ENCODE measurements at places on chromosomes 2 and 18.

GRCh38 chr18:36711014-36711725 lies 117.6 kb downstream of the TPGS2 start:
- no peak for DNase-seq

DNA sequence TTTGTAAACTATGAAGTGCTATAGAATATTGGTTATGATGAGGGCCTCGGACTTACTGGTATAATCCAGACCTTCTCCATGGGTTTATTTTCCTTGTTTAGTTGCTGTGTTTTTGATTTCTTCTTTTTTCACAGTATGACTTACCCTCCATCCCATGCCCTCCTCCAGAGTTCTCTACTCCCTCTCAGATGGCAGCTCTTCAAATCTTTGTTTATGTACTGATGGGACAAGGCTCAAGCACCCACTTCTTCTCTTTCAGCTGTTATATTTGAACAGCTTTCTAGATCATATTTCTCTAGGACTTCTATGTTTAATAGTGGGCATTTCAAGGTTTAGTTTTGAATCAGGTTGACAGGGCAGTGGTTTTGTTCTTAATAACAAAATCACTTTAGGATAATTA lies 43.9 kb downstream of the CLIP4 start:
- peak; percentile 74 for DNase-seq

GRCh38 chr2:157345647-157346389 lies 20.2 kb upstream of the ERMN start:
- DNase-seq = no peak

GRCh38 chr18:58303363-58303762 lies 259.3 kb downstream of the NEDD4L start:
- no peak for DNase-seq

- DNase-seq = no peak
Measured at GRCh38 chr18:77065221-77065981, 67.2 kb downstream of the MBP start.

GRCh38 chr18:23735021-23735464 lies 45.8 kb downstream of the LAMA3 start:
- peak; percentile 68 for DNase-seq

- DNase-seq = no peak
Measured at GRCh38 chr2:16092861-16093638, 152.7 kb downstream of the MYCN start.

- no peak for DNase-seq
Measured at GRCh38 chr2:216344206-216344949, 27.9 kb downstream of the MARCHF4 start.

GRCh38 chr2:30514134-30514847 lies 67.2 kb downstream of the LCLAT1 start:
- DNase-seq = peak; percentile 66

DNA sequence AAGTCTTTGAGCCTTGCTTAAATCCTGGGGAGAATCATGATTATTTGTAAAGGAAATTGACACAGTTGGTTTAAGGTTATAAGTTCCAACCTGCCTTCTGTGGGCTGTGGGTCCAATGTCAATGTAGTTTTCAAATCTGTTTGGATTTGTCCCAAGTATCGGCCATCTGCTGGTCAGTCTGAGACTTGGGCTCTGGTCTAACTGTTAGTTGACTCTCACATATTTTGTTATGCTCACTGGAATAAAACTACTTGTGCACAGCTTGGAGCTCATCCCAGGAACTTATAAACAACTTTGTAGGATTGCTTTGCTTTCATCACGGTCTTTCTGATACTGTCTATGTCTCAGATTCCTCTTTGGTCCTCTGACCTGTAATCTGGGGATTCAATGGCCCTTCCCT lies 1026.2 kb upstream of the ZEB2 start:
- no peak for DNase-seq

DNA sequence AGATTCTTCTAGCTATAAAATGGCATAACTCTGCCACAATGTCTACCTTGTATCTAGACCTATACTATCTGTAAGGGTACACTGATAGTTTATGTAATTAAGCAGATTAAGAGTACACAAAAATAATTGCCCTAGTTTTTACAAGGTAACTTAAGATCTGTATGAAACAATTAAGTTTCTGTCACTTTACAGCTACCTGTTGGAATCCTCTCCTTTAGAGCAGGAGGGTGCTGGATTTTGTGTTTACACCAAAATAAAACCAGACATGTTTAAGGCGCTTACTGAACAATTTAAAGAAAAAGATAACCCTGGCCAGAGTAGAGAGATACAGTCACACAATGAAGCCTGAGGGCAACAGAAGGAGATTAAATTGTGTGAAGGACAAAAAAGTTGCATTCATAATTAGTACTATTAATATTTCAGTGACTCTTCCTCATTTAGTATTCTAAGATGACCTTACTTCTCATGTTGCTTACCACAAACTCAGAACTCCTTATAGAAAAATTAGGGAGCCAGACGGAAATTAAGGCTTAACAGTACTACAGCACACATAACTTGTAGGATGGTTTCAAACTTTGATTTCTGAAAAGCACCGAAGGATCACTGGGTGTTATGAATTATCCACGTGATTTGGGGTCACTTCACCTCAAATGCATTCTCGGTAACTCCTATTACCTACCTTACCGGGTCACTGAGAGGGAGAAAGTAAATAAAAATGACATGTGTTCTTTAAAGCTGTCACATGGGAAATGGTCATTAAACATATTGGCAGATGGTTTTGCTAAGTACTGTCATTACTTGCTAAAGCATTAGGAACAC lies 1.0 kb downstream of the DARS1 start:
- DNase-seq = no peak

DNA sequence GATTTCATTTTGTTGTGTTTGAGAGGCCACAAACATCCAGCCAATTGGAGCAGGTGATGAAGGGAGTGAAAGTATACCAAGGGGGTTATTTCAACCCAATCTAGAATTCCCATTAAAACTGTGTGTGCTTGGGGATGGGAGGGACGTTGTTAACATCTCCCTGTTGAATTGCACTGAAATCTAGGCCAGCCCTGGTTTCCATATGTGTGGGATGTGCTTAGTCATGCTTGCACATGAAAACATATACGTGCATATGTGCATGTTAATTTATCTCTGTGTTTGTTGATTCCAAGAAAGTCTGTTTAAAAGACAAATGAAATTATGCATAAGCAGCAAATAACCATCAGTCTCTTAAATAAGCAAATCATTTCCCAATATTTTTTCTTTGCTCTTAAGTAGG lies 5.6 kb downstream of the CELF4 start:
- DNase-seq = no peak

GRCh38 chr2:88125924-88126771 lies 1.7 kb downstream of the FABP1 start:
- no peak for DNase-seq

GRCh38 chr2:225270861-225271260 lies 128.6 kb upstream of the NYAP2 start:
- DNase-seq = peak; percentile 10

GRCh38 chr2:168650781-168651180 lies 151.7 kb upstream of the NOSTRIN start:
- no peak for DNase-seq

DNA sequence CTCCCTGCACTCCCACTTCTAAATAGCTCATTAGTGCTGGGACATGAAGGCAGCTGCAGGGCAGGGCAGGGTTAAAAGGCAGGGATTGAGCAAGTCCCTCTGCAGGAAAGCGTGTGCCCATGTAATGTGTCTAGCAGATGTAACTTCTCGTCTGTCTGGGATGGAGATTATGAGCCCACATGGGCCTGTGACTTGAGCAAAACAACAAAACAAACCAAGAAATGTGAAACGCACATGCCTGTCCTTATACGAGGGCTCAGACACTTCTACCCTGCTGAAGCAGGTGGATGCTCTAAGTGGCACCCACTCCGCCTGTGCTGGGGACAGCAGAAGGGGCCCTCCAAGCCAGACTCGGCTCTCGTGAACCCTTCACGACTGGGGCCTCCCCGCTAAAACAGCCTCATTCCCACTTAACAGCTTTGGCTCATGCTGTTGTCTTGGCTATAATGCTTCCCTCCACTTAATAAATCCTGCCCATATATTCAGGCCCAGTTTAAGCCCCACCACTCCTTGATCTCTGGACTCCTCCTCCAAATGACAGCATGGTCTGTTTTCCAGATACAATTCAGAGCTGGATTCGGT lies 40.9 kb downstream of the TMEM247 start:
- DNase-seq = no peak

- no peak for DNase-seq
Measured at GRCh38 chr2:133766164-133766832, 198.0 kb upstream of the NCKAP5 start.

DNA sequence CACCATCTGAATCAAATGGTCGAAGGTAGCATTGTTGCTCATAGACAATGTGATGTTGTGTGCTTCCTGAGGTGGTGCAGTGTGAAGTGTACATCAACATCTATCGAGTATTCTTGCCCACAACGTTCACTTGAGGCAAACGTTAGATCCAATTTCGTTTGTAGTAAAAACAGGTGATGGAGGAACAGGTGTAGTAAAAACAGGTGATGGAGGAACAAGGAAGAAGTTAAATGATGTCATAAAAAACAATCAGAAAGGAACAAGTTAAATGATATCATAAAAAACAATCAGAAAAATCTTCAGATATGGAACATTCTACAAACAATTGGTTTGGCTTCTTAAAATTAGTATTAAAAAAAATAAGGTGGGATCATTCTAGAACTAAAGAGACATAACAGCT lies 11.3 kb downstream of the WDR7 start:
- no peak for DNase-seq

DNA sequence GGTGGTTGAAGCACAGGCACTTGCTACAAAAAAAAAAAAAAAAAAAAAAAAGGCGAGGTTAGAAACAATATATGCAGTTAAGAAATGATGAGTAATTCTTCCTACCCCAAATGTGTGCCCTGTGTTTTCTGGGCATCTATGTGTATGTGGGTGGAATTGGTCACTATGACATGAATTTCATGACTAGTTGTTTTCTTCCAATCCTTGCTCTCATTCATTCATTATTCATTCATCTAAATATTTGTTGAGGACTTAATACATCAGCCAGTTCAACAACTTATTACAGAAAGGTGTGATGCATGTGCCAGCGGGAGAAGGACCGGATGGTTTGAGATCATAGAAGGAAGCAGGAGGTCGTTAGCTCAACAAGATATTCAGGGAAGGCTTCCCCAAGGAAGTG lies 8.3 kb upstream of the EGR4 start:
- no peak for DNase-seq

- no peak for DNase-seq
Measured at GRCh38 chr2:134289225-134289624, 35.4 kb downstream of the MGAT5 start.

Data from DMS79 (cell line).